ENCODE measurements at places on chromosomes 6 and 20. TPM values are rescaled to one million over a fixed set of nuclear protein-coding genes. Genes with fewer than 3 reads are reported as not detected.

GGTLC1 gene
- total RNA-seq: not detected

GNMT gene
- 0.88 TPM for total RNA-seq

EDN3 gene
- total RNA-seq: not detected

DNA sequence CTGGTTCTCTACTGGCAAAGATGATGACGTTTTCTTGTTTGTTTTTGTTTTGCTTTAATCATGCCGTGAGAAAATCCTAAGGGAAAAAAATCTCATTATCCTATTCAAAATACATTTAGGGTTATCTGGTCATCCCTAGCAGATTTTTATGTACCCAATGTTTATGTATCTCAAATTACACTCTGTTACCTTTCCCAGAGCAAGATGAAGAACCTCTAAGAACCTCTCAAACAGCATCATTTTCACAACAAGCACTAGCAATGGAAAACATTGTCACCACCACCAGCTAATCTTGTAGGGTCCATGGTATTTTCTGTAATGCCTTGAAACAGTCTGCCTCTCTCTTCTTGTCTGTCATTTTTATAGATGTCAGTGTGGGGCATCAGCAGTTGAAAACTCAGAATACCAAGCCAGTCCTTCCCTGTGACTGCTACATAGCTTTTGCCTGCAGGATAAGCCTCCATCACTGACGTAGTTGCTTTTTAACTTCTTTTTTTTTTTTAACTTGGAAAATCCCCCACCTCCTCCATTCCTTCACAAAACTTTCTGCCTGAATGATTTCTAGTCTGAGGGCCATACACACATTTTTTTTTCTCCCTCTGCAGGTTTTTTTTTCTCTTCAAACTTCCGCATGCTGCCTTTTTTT, 2.4 kb upstream of the SNAP25 start:
- DNase-seq: no peak

GRCh38 chr6:144767051-144767450, 481.9 kb downstream of the UTRN start:
- DNase-seq: no peak
